Transverse colon (tissue), 4 donors: ENCODE measurements at places on chromosomes 1 and 21.
A peak's percentile ranks its signal among the peaks of the same experiment; 100 is the strongest.

GRCh38 chr1:40736085-40736531 lies 44.6 kb downstream of the NFYC start:
- no peak for DNase-seq

DNA sequence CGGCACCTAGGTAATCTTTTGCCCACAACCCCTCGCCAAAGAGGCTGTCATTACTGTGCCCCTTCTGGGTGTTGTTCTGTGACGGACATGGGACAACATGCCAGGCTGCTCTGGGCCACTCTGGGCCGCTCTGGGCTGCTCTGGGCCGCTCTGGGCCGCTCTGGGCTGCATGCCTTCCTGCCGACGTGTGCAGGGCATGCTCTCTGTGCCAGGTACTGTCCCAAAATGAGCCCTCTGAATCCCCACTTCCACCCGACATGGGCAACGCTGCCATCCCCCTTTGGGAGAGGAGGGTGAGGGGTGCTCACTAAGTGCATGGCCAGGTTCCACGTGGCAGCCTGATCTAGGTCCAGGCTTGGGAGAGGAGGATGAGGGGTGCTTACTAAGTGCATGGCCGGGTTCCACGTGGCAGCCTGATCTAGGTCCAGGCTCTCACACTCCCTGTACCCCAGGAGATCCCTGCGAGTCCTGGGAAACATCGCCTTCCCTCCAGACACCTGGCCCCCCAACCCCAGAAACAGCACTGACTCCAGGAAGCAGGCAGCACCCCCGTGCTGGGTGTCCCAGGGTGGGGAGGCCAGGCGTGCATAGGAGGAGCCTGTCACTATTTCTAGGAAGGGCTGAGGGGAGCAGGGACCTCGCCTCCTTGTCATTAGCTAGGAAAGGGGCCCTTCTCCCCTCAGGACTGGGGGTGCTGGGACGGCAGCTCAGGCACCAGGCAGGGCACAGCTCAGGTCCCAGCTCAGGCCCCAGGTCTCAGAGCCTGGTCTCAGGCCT lies 16.5 kb downstream of the TTC34 start:
- no peak for DNase-seq

DNA sequence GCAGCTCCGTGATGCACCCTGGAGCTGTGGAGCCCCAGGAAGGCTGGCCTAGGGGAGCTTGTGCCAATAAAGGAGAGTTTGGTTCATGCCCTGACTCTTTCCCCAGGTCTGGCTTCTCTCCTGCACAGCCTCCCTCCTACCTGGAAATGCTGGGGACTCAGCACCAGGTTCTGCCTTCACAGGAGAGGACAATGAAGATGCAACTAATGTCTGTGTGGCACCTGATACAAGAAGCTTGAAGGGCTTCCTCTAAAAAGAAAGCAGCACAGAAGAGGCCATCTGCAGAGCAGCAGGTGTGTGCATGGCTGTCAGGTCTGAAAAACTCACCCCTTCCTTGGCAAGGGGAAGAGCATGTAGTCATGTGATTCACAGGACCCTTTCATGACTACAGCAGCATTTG lies 43.7 kb upstream of the SLC44A3 start:
- no peak for DNase-seq

DNA sequence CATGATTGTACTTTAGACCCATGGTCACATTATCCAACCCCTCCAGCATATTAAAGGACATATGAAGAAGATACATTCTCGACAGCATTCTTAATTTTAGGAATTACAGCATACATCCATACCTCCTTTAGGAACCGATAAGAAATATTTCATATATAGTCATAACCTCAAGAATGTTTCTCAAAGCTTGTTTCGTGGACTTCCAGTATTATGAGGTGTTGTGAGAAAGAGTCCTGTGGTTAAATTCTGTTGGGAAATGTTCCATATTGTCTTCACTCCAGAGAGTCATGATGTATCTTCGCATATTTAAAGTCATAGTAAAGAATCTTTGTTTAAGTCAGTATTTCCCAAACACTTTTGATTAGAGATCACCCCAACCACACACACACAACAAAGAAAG lies 321.0 kb upstream of the SNX7 start:
- no peak for DNase-seq

- no peak for DNase-seq
Observed at GRCh38 chr1:152623203-152623844, 421 bp upstream of the LCE3A start.

- no peak for DNase-seq
Observed at GRCh38 chr1:75719810-75720209, 4.7 kb upstream of the ACADM start.

DNA sequence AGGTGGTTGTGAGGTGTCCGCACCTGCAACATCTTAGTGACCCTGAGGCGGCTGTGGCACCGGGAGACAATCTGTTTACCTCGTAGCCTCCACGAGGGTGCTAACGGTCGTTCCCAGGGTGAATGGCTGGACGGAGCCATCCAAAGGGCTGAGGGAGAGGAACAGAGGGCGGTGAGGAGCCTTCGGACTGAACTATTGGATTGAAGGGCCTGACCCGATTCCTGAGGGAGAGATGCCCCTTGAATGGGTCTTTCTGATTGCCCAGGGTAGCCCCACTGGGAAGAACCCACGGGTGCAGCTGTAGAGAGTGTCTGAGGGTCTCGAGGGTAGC lies 2.3 kb downstream of the NR5A2 start:
- no peak for DNase-seq

DNA sequence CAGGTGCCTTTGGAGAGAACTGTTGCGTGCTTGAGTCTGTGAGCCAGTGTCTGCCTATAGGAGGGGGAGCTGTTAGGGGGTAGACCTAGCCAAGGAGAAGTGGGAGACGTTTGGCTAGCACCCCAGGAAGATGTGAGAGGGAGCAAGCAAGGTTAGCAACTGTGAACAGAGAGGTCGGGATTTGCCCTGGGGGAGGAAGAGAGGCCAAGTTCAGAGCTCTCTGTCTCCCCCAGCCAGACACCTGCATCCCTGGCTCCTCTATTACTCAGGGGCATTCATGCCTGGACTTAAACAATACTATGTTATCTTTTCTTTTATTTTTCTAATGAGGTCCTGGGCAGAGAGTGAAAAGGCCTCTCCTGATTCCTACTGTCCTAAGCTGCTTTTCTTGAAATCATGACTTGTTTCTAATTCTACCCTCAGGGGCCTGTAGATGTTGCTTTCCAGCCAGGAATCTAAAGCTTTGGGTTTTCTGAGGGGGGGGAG lies 2.4 kb downstream of the BTG2 start:
- DNase-seq: peak; percentile 26

DNA sequence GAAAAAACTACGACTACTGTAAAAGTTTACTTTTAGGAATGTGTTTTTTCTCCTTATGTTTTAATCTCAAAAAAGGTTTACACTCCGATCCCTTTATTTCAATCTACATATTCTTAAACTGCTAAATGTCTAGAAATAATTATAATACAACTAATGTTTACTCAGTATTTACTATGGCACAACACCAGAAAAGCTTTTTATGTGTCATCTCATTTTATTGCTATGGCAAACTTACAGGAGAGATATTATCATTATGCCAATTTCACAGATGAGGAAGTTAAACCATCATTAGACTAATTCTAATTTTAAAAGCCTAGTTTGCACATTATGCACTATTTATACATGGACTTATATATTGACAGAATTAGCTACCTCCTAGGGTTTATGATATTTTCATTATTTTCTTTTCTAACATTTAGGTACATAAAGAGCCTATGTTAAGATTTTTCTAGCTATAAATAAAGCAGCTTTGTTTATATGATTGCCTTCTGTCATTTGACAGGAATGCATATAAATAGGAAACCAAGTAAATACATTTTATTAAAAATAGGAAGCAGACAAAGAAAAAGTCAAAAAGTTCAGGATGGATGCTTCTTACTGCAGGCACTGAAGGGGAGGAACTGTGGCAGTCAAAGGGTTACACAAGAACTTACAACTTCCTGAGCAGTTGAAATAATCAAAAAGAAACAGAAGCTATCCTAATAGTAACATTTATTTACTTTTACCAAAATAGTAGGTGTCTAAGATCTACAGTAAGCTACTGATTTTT lies 442.4 kb downstream of the LTN1 start:
- no peak for DNase-seq

GRCh38 chr1:116257836-116258235 lies 115.2 kb upstream of the ATP1A1 start:
- DNase-seq: no peak

GRCh38 chr1:37137014-37137413 lies 102.7 kb upstream of the GRIK3 start:
- DNase-seq: no peak

- DNase-seq: peak; percentile 17
Observed at GRCh38 chr1:210294999-210295745, 33.5 kb upstream of the HHAT start.

DNA sequence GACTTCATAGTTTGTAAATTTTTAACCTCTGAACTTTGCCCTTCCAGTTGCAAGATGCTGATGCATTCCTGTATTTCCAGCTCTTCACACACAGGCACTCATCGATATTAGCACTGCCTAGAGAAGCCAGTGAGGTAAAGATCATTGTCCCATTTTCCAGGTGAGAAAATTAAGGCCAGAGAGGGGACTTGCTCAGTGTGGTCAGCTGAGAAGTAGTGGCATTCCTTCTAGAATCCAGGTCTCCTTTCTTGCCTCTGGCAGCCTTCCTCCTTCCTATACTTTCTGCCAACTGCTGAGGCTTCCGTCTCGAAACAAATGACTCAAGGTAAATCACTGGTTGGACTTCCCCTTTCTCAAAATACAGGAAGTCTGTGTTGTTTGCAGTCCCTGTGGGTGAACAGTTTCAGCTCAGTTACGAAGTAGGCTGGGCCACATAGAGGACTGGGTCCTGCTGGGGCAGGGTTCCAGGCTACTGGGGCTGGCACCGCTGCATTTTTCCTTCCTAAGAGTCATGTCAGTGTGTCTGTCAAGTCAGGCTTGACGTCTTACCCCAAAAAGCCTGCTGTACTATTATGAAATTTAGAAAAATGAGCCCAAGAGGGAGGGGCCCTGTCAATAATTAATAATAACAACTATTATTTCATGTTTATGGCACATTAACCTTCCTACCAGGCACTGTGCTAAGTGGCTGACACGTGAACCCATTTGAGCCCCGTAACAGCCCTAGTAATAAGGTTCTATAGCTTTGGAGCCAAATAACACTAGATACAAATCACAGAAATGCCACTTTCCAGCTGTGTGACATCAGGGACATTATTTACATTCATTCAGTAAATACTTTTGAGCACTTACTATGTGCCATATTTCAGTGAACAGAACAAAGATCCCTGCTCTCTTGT lies 16.6 kb upstream of the RNF19B start:
- peak; percentile 76 for DNase-seq

DNA sequence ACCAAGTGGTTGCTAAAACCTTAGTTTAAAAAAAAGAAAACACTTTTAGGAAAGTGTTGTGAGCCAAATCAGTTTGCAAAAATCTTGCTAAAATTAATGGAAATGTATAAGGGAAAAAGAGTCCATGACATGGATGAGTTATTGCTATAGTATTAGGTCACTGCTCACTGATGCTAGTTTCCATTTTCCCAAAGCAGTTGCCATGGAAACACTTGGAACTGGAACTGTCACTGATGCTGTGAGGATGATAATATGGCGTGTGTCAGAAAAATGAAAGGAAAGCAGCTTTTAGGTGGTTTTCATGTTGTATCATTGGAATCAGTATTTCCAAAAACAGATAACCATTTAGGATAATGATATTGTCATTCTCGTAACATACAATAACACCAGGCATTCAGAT lies 104.4 kb downstream of the PHTF1 start:
- no peak for DNase-seq

DNA sequence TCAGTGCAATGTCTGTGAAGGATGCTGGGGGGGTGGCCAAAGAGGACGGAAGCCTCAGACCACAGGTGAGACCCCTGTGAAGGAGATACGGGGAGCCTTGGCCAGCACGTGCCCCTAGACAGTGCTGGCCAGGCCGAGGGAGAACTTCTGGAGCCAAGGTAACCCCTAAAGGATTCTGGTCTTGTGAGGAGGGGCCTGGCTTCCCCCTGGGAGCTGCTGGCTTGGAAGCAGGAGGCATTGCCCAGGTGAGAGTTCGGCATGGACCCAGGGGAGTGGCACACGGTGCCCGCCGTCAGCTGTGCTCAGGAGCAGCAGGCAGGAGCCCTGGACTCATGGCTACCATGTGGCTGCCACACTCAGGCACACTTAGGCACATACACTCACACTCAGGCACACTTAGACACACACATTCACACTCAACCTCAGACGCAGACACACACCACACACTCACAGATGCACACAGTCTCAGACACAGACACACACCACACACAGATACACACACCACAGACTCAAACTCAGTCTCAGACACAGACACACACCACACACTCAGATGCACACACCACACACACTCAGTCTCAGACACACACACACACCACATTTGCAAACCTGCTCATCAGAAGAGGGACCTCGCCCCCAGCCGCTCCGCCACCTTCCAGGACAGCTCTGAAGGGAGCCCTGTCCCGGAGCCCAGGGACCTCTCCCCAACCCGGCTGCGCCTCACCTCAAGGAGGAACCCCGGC lies 1.1 kb upstream of the COL6A2 start:
- DNase-seq: peak; percentile 8
